Stimulated activated CD4-positive, alpha-beta T cell treated with anti-CD3 and anti-CD28 coated beads, Interleukin-12 subunit alpha, Interleukin-12 subunit beta, amount 100 ng/mL, for 48 hours (primary cell): ENCODE measurements at places on chromosomes 3 and 15.

GRCh38 chr15:59696332-59696731 lies 7.2 kb upstream of the BNIP2 start:
- DNase-seq: no peak

DNA sequence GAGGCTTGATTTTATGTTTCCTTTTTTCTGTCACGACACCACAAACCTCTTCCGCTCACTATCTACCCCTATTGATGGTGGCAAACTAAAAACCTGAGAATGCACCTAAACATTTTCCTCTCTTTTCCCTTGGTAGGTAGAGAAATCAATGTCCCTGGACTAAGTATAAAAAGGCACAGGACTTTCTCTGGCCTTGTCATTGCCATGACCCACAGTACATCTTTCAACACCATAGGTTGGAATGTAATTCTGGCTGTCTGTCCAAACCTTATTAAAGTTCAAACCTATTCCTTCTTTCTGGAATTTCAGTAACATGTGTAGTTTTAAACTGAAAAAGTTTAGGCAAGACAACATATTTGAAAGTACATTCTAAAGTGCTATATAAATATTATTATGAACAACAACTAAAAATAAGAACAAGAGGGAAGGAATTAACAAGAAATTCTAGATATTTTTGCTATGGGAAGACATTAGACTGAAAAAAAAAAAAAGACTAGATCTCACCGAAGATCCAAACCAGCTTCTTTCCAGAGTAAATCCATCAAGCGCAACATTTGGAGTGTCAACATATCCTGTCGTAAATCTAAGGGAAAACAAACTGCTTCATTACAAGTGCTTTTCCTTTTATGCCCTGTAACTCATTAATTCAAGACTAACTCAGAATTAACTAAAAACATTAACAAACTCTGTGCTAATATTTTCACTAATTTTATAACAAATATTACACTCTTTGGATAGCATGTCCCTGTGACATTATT lies 73.1 kb downstream of the FAIM start:
- DNase-seq: no peak

DNA sequence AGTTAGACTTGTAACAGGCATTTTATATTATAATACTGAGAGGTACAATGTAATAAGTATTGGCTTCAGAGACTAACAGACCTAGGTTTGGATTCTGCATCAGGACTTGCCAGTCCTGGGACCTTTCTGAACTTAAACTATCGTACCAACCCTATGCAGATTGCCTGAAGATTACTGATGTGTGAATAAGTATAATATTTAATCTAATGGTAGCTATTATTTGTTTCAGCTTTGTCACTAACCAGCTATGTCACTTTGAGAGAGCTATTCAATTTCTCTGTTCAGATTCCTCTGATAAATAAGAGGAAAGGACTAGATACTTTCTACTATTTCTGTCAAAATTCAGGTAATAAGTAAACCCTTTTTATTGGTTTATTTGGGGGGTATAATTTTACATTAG lies 184.4 kb upstream of the NECTIN3 start:
- DNase-seq: no peak

- no peak for DNase-seq
Observed at GRCh38 chr3:73148682-73149081, 87.2 kb downstream of the EBLN2 start.

DNA sequence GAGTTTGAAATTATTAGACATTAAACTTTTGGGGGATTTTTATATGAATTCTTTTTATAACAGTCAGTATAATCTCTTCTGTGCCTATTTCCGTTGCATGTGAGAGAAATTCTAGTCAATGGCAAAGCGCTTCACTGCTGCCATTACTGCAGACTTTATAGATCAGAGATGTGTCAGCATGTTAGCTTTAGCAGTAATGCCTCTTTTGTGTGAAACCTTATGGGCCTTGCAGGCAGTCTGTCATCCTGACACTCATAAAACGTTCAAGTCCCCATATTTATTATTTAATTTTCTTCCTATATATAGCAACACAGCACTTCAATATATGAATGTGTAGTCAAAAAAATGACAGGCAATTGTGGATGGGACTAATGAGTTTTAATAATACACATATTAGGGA lies 191.0 kb downstream of the NLGN1 start:
- DNase-seq: no peak

- DNase-seq: no peak
Observed at GRCh38 chr15:57296473-57297162, 79.7 kb upstream of the CGNL1 start.

GRCh38 chr3:188287762-188288505 lies 134.0 kb downstream of the LPP start:
- DNase-seq: no peak

- DNase-seq: no peak
Observed at GRCh38 chr3:100737334-100737733, 28.0 kb downstream of the TFG start.

DNA sequence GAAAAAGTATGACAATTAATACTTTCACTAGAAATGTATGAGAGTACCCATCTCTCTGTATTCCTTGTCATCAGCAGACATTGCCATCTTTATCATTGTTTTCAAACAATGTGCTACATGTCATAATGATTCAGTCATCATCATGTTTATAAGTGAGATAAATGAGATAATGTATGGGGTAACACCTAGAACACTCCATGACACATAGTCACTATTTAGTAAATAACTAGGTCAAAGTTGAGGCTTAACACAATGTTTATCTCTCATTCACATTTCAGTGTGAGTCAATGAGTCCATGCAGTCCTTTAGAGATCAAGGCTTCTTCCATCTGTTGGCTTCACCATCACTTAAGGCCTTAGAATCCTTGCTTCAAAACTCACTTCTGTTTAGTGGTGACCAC lies 70.0 kb downstream of the NLGN1 start:
- no peak for DNase-seq

GRCh38 chr3:18188491-18188890 lies 236.6 kb downstream of the SATB1 start:
- DNase-seq: no peak

DNA sequence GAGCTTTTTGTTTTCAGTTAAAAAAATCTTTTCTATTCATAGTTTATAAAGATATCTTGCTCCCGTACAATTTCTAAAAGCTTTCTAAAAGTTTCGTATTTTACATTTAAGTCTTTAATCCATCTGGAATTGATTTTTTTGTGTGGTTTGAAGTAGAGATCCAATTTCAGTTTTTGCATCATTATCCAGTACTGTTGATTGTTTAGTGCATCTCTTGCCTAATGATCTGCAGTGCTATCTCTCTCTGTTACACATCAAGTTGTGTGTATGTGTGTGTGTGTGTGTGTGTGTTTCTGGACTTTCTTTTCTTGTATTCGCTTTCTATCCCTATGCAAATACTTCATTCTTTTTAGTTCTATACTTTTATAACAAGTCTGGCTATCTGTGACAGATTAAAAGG lies 605.8 kb upstream of the DPPA4 start:
- no peak for DNase-seq

- no peak for DNase-seq
Observed at GRCh38 chr3:56857178-56857577, 55.4 kb upstream of the ARHGEF3 start.

DNA sequence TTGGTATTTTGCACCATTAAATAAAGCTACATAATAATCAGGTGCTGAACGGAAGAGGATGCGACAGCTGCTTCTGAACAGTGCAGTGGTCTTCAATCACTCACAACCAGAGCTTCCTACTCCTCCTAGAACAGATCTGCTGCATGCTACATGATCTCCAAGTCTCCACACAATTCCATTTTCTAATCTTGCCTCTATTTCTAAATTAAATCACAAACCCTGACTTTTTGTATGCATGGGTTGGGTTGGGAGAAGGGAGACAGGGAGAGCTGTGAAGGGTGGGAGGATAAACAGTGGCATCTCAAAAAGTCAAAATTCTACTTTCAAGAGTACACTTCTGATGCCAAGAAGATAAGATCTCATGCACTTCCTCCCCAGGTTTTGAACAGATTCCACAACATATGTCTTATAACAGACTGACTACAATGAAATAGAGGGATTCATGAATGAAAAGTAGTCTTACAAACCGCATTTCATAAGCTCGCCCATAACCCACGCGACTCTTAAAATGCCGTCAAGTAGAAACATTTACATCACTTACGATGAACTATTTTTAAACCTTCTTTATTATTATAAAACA lies 57.2 kb downstream of the CHSY1 start:
- DNase-seq: no peak

- no peak for DNase-seq
Observed at GRCh38 chr15:38860253-38860652, 295.6 kb upstream of the RASGRP1 start.

GRCh38 chr3:33391255-33391995 lies 48.8 kb downstream of the UBP1 start:
- no peak for DNase-seq

DNA sequence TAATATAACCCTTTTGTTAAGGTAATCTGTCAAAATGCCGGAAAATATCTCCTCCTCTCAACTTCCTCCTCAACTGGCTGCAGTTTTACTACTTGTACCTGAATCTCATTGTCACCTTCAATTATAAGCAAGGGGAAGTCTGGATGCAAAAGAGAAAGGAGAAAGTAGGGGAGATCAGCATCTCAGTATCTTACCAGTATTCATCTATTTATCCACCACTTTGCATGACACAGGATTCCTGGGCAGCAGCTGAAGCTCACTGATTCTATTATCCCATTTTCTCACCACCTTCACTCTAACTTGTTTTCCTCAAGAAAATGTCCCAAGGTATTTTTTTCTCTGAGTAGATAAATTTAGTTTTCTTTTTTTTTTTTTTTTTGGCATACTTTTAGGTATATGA lies 440.5 kb upstream of the CBLB start:
- DNase-seq: no peak
